ENCODE measurements at places on chromosomes 4 and X.
A peak's percentile ranks its signal among the peaks of the same experiment; 100 is the strongest.

GRCh38 chr4:52894443-52894842, 32.3 kb downstream of the RASL11B start:
- no peaks in the 10 kb centered on the region for H3K36me3 ChIP-seq
- no peaks in the 10 kb centered on the region for H3K4me1 ChIP-seq
- H3K27ac ChIP-seq, result no peak overlapping the region
- no peak for DNase-seq
- H3K4me3 ChIP-seq, result no peak overlapping the region

GRCh38 chr4:112882286-112882685, 167.2 kb upstream of the ANK2 start:
- peak overlapping the region; percentile 28 for H3K4me3 ChIP-seq
- DNase-seq, result no peak
- H3K27ac ChIP-seq, result peak overlapping the region; percentile 24
- no peaks in the 10 kb centered on the region for H3K27me3 ChIP-seq
- no peaks in the 10 kb centered on the region for H3K4me1 ChIP-seq

DNA sequence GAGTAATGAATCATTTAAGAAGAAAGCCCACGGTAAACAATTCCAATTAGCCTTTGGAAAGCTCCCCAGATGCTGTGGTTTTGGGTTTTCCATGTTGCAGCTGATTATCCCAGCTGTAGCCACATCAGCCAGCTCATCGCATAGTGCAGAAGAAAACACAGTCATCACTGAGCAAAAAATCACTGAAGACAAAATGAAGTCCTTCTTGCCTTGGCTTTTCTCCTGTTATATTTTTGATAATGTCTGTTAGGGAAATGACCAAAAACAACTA, 193.0 kb upstream of the C1QTNF7 start:
- H3K27ac ChIP-seq, result peak overlapping the region; percentile 68
- no peaks in the 10 kb centered on the region for H3K4me1 ChIP-seq
- H3K36me3 ChIP-seq, result no peaks in the 10 kb centered on the region
- H3K27me3 ChIP-seq, result no peaks in the 10 kb centered on the region
- no peak overlapping the region for H3K4me3 ChIP-seq
- no peak for DNase-seq

DNA sequence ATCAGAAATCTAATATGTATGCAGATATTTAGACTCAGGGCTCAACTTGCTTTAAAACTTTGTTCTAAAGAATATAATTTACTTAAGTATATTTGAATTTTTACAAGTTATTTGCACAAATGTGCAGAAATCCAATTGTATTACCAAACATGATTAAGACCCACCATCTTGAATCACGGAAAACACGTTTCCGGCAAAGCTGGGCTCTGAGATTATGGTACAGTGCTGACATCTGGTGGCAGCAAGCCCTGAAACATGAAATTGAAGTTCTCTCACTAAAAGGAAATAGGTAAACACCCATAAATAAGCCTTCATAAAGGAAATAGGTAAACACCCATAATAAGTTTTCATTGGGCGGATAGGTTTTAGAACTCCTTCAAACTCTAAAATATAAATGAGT, 98.3 kb upstream of the MAOA start:
- no peaks in the 10 kb centered on the region for H3K4me1 ChIP-seq
- DNase-seq, result no peak
- no peaks in the 10 kb centered on the region for H3K27me3 ChIP-seq
- no peak overlapping the region for H3K27ac ChIP-seq
- no peak overlapping the region for H3K4me3 ChIP-seq

DNA sequence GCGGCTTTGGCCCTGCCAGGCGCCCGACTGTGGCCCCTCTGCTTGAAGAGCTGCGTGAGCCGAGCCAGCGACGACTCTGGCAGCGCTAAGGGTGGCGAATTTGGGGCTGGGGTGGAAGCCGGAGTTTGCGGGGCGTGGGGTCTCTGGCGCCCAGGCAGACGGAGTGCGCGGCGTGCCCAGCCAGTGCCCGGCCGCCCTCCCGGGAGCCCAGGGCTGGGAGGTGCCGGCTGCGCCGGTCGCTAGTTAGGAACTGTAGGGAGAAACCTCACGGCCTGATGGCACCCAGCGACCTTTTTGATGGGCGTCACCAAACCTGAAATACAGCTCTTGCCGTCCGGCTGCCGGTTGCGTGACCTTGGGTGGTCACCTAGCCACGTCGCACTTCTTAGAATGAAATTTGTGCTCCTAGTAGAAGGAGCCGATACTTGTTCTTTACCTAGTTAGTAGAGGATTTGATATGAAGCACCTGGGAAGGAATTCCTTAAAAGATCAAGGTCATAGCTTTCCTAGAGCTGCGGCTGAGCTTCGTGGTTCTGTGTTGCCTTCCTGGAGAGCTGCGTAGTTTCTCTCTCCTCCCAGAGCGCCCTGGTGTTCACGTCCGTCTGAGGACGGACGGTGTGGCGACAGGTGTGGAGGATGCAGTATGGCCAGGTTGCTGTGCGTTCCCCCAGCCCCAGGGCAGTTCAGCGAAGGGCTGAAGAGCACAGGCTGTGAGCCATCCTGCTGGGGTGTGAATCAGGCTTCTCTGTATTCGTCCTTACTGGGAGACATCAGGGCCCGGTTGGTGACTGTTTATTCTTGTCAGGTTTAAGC, 680 bp downstream of the MAEA start:
- H3K4me1 ChIP-seq, result peaks cover 4% of the 10 kb centered on the region
- peak overlapping the region; percentile 80 for H3K27ac ChIP-seq
- no peaks in the 10 kb centered on the region for H3K27me3 ChIP-seq

GRCh38 chrX:16002185-16002584, 121.2 kb upstream of the GRPR start:
- H3K4me1 ChIP-seq, result no peaks in the 10 kb centered on the region
- DNase-seq, result no peak
- no peak overlapping the region for H3K27ac ChIP-seq
- no peak overlapping the region for H3K4me3 ChIP-seq
- no peaks in the 10 kb centered on the region for H3K36me3 ChIP-seq

DNA sequence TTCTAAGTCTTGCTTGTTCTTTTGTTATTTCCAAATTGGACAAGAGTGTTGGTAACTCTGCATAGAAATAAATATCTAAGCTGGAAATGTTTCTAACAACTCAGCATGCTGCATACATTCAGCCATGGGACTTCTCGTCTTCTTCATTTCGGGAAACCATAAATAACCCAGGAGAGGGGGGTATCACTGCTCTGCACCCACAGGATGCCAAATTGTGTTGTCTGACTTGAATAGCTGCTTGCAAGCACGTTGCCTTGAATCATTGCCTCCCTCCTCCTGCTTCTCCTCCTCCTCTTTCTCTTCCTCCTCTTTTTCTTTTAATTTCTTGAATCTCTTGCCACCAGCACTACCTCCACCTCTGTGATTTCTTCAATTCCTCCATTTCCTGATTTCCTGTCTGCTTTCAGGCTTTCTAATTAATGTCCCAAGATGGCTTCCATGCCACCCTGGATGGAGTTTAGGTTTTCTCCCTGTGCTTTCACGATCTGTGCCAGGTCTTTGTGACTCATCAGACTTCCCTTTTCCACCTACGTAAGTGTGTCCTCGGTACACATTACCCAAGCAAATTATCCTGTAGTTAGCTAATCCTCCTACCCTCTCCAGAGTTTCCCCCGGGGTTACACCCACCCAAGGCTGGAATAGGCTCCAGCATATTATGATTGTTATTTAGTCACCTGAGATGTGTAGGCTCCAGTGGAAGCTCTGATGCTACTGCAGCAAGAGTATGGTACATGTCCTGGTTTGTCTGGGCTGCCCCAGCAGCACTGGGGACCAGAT, 122.6 kb upstream of the VCX3B start:
- H3K36me3 ChIP-seq, result no peaks in the 10 kb centered on the region
- no peak for DNase-seq
- no peaks in the 10 kb centered on the region for H3K4me1 ChIP-seq
- H3K27me3 ChIP-seq, result no peaks in the 10 kb centered on the region
- H3K4me3 ChIP-seq, result no peak overlapping the region

- no peaks in the 10 kb centered on the region for H3K4me1 ChIP-seq
- H3K27ac ChIP-seq, result no peak overlapping the region
- no peak for DNase-seq
- no peaks in the 10 kb centered on the region for H3K36me3 ChIP-seq
- no peak overlapping the region for H3K4me3 ChIP-seq
Measured at GRCh38 chr4:110062166-110062565, 136.2 kb downstream of the ELOVL6 start.

DNA sequence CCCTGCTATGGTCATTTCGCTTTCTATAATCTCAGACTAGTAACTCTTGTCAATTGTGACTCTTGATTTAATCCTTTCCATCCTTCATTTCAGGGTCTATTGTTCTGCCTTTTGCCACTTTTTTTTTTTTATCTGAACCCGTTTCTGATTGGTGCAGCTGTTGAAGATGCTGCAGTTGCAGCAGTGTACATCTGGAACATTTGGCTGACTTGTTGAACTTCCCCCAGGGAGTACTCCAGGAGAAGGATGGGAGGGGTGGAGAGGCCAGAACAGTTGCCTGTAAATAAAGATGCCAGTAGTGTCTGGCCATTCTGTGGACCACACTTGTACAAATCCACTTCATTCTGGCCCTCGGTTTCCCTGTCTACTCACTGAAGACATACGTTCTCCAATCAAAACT, 1.0 kb upstream of the EDA start:
- H3K36me3 ChIP-seq, result no peaks in the 10 kb centered on the region
- H3K27me3 ChIP-seq, result no peaks in the 10 kb centered on the region
- no peak for DNase-seq
- H3K4me1 ChIP-seq, result peaks cover 9% of the 10 kb centered on the region

GRCh38 chr4:17081179-17081578, 182.7 kb upstream of the LDB2 start:
- no peaks in the 10 kb centered on the region for H3K27me3 ChIP-seq
- H3K4me1 ChIP-seq, result no peaks in the 10 kb centered on the region
- no peaks in the 10 kb centered on the region for H3K36me3 ChIP-seq
- DNase-seq, result no peak
- no peak overlapping the region for H3K4me3 ChIP-seq

- H3K4me1 ChIP-seq, result no peaks in the 10 kb centered on the region
- DNase-seq, result no peak
- H3K4me3 ChIP-seq, result no peak overlapping the region
- no peaks in the 10 kb centered on the region for H3K27me3 ChIP-seq
Measured at GRCh38 chrX:129808829-129809796, 29.4 kb downstream of the SASH3 start.

DNA sequence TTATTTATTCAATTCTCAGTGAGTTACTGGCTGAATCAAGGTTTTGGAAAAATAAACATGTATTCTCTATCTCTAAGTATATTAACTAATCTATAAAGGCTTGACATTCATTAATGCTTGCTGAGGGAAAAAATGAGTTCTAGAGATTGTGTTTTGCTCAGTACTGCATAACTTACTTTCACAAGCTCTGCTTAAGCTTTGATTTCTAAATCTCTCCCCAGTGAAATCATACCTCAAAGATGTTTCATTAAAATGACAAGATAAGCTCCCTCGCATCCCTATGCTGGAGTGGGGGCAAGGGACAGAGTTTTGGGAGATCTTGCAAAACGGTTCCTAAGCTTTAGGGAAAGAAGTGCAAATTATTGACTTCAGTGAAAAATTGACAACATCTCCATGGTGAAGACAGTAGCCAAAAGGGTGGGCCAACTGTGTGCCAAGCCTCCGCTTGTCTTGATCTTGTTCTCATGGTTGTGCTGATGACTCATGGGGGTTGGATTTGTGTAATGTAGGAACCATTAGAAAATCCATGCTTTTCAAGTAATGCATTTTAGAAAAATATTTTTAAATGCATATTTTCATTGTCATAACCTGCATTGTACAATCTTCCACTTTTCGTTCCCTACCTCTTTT, 521.4 kb downstream of the RPA4 start:
- H3K27me3 ChIP-seq, result no peaks in the 10 kb centered on the region
- no peak for DNase-seq
- H3K4me3 ChIP-seq, result no peak overlapping the region
- H3K27ac ChIP-seq, result no peak overlapping the region
- H3K36me3 ChIP-seq, result no peaks in the 10 kb centered on the region

DNA sequence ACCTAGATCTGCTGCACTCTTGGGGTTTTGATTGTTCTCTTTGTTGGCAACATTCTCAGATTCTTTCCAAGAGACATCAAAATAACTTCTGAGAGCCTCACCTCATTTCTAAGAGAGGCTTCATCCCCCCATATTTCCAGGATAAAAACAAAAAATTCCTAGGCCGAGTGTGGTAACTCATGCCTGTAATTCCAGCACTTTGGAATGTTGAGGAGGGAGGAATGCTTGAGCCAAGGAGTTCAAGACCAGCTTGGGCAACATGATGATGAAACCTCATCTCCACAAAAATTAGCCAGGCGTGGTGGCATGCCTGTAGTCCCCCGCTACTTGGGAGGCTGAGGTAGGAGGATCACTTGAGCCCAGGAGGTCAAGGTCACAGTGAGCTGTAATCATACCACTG, 477.0 kb downstream of the INPP4B start:
- no peak overlapping the region for H3K27ac ChIP-seq
- H3K4me3 ChIP-seq, result no peak overlapping the region
- H3K4me1 ChIP-seq, result peaks cover 27% of the 10 kb centered on the region
- no peaks in the 10 kb centered on the region for H3K27me3 ChIP-seq

DNA sequence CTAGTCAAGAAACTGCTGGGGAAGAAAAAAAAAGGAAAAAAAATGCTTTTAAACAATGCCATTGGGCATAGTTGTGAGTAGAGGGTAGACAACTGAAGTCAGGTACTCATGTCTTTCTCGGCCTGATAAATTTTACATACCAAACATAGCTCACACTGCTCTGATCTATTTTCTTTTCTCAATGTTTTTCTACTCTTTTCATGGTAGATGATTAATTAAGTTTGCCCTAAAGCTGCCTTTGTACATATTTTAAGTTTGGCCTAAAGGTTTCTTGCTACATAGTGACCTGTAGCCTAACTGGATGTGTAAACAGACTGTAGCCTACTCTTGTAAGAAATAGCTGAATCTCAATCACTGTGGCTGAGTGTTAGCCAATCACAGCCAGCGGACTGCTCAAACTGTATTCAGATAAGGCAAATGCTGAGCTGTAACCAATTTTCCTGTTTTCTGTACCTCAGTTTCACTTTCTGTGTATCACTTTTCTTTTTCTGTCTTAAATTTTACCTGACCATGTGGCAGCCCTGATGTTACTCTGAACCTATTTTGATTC, 121.0 kb downstream of the PCDH10 start:
- no peaks in the 10 kb centered on the region for H3K36me3 ChIP-seq
- no peaks in the 10 kb centered on the region for H3K27me3 ChIP-seq
- DNase-seq, result no peak
- H3K4me1 ChIP-seq, result no peaks in the 10 kb centered on the region
- H3K27ac ChIP-seq, result no peak overlapping the region

DNA sequence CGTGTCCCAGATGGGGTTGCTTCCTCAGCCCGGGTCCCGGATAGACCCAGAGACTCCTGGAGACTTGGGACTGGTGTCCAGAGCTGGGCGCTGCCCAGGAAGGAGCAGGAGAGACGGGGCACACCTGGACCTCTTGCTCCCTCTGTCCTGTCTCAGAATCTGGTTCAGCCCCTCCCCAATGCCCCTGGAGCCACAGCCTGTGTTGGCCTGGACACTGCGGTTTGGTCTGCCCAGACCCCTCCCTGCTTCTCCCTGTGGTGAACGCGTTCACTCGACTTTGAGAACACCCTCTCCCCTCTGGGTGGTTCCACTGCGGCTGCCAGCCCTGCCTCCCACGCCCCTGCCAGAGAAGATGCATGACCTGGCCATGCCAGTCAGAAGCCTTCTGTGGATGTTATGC, 111.1 kb downstream of the HMX1 start:
- no peak overlapping the region for H3K27ac ChIP-seq
- no peaks in the 10 kb centered on the region for H3K36me3 ChIP-seq
- peak; percentile 54 for DNase-seq
- no peak overlapping the region for H3K4me3 ChIP-seq
- H3K4me1 ChIP-seq, result no peaks in the 10 kb centered on the region

Data from tibial artery (tissue), 4 donors.